Hematopoietic multipotent progenitor cell treated with erythropoietin and hydrocortisone succinate and interleukin-3 and kit ligand, for 6 days (in vitro differentiated cells): ENCODE measurements at places on chromosomes 13 and 19.

DNA sequence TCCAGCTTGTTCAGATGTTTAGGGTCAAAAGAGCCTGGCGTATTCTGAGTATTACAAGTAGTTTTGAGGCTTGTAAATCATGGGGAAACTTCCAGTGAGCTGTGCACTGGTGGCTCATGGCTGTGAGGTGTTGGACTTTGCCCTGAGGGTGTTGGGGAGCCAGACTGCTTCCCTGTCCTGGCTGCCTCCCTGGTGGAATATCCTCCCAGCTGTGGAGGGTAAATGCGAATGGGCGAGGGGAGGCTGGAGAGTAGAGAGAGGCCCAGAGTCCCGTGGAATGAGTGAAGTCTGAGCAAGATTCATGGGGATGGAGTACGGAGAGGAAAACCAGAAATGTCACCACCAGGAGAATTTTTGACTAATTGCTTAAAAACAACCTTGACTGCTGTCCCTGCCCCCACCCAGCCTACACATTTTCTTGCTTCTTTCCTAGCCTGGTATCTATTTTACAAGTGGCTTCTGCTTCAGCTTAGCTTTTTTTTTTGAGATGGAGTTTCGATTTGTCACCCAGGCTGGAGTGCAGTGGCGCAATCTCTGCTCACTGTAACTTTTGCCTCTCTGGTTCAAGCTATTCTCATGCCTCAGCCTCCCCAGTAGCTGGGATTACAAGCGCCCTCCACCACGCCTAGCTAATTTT lies 3.7 kb downstream of the SNRPA start:
- no peak for DNase-seq

DNA sequence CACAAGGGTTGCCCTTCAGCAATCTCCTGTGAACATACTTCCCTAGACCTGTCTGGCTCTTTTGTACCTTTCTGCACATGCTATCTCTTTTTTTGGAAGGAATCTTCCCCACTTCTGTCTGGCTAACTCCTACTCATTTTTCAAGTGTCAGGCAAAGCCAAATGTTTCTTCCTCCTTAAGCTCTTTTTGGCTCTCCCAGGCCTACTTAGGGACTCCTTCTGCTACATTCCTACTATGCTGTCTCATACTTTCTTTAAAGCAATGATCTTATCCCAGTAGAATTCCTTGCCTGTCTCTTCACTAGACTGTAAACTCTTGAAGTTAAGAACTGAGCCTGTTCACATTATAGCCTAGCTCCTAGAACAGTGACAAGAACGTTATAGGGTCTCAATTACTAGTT lies 114.9 kb upstream of the WASF3 start:
- DNase-seq, result no peak

- DNase-seq, result no peak
These were observed 64.1 kb downstream of the MRPL57 start for GRCh38 chr13:21240586-21240985.

DNA sequence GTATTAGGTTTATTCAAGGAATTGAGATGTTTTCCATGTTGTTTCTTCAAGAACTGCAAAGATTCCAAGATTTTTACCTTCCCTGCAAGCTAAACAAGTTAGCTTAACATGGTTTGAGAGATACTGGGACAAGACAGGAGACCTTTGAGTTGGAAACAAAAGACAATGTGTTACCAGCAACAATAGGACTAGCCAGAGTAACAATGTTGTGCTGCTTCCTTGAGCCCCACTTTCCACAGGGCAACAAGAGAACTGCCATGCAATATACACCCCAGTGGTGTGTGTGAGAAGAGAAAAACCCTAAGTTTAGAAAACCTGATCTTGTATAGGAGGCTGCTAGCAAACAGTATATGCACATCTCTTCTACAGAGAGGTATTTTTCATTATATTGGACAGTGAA lies 264.6 kb downstream of the PCDH20 start:
- DNase-seq, result no peak
